ENCODE measurements at places on chromosomes 2 and 18. TPM values are rescaled to one million over a fixed set of nuclear protein-coding genes. Genes with fewer than 3 reads are reported as not detected.
A peak's percentile ranks its signal among the peaks of the same experiment; 100 is the strongest.

GRCh38 chr2:227366769-227367426 lies 12.2 kb downstream of the TM4SF20 start:
- no peak for DNase-seq
- H3K27me3 ChIP-seq, result no peaks in the 10 kb centered on the region
- H3K4me1 ChIP-seq, result no peaks in the 10 kb centered on the region
- H3K36me3 ChIP-seq, result no peaks in the 10 kb centered on the region
- no peak overlapping the region for H3K4me3 ChIP-seq

Gene DSEL
- 1.2 TPM for total RNA-seq

- H3K4me1 ChIP-seq, result no peaks in the 10 kb centered on the region
- H3K4me3 ChIP-seq, result no peak overlapping the region
- no peaks in the 10 kb centered on the region for H3K27me3 ChIP-seq
- H3K27ac ChIP-seq, result no peak overlapping the region
- no peaks in the 10 kb centered on the region for H3K36me3 ChIP-seq
- no peak for DNase-seq
Observed at GRCh38 chr18:64717026-64717425, 568.1 kb upstream of the LINC00305 start.

GRCh38 chr2:237540823-237541222 lies 25.6 kb upstream of the PRLH start:
- peaks cover 13% of the 10 kb centered on the region for H3K4me1 ChIP-seq
- peak; percentile 74 for DNase-seq
- no peak overlapping the region for H3K27ac ChIP-seq
- H3K27me3 ChIP-seq, result no peaks in the 10 kb centered on the region
- no peak overlapping the region for H3K4me3 ChIP-seq
- H3K36me3 ChIP-seq, result no peaks in the 10 kb centered on the region

Data from transverse colon (tissue), 4 donors.